ENCODE measurements at places on chromosomes 7 and 10. TPM values are rescaled to one million over a fixed set of nuclear protein-coding genes. Genes with fewer than 3 reads are reported as not detected.

Gene AGMO
- 1.1 TPM for total RNA-seq

Gene STEAP4
- total RNA-seq, result 13.2 TPM

DNA sequence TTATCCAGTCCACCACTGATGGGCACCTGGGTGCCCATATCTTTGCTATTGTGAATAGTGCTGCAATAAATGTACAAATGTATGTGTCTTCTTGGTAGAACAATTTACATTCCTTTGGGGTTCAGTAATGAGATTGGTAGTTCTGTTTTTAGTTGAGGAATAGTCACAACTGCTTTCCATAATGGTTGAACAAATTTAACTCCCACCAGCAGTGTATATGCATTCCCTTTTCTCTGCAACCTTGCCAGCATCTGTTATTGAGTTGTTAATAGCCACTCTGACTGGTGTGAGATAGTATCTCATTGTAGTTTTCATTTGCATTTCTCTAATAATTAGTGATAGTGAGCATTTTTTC lies 27.8 kb downstream of the COA1 start:
- no peak for DNase-seq

- no peak for DNase-seq
Measured at GRCh38 chr10:71888623-71889387, 37.8 kb upstream of the PSAP start.

GRCh38 chr10:21649454-21649872 lies 115.4 kb downstream of the MLLT10 start:
- DNase-seq, result no peak

DNA sequence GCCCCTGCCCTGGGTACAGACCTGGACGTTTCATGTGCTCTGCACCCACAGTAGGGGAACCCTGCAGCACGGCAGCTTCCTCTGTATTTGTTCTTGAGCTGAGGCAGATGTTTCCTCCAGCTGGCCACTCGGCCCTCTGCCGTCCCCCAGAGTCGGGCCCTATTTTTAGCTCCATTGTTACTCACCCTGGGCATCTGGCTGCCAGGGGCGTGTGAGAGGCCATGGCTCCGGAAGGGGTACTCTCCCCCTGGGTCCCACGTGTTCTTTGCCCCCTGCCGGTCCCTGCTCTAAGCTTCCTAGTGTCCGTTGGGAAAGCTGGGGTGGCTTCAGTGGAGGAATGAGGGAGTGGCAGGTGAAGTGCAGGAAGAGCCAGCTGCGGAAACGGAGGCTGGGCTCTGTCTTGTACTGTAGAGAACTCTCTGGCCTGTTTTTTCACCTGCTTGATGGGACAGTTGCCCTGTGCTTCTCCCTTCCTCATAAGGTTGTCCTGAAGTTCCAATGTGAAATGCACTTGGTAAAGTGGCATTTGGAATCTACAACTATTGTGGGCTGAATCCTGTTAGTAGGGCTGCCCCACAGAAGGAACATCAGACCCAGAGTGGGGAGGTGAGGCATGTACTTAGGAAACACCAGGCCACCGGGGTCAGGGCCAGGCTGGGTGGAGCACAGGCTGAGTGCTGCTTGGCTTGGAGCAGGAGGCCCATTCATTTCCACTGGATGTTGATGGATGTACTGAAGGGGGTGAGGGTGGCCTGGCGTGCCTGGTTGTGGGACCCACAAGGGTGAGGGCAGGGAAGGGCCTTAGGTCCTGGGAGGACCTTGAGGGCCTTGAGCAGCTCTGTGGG lies 30.6 kb downstream of the PALD1 start:
- no peak for DNase-seq

- no peak for DNase-seq
Measured at GRCh38 chr7:1297017-1297960, 64.6 kb downstream of the UNCX start.

DNA sequence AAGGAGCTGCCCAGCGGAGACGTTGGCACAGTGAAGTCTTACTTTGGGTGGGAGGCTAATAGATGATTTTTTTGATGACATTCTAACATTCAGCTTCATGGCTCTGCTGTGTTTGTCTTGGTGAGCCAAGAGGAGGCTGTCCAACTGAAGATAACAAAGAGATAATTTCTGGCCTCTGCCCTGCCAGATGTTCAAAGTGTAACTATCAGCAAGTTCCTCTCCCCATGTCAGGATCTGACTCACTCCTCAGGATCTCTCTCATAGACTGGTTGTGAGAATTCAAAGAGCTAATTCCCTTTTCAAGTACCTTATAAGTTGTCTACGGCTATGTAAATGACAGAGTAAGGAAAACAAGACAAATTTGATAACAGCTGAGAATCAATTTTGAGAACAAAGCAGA lies 1340.9 kb downstream of the XPNPEP1 start:
- no peak for DNase-seq

DNA sequence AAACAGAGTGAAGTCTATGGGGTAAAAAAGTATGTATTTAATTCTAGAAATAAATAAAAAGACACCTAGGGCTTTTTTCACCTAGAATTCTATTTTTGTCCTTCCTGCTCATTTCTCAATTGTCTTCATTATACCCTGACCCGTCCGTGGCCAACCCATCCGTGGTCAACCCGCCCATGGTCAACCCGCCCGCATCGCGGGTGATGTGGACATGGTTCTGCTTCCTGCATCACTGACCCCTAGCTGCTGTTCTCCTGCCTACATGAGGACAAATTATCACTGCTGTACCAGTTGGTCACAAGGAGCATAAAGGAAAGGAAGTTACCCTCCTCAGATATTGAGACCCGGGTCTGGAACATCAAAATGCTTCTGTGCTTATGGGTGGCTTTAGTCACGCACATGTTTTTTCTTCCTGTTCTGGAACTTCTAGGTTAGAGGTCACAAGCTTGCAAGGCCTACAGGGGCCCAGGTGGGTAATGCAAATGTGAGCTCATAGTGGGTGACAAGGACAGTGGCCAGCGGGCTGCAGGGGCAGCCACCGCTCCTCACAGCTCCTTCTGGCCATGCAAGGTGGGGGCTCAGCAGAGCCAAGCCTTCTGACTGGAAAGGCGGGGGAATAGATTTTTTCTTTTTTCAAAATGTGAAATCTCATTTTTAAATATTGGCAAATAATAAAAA lies 15.5 kb downstream of the CAMK2G start:
- no peak for DNase-seq

Gene FEZF1
- not detected for total RNA-seq

- no peak for DNase-seq
Measured at GRCh38 chr7:158428131-158428836, 159.3 kb downstream of the PTPRN2 start.

- DNase-seq, result no peak
Measured at GRCh38 chr10:132742167-132742836, 43.6 kb downstream of the NKX6-2 start.

DNA sequence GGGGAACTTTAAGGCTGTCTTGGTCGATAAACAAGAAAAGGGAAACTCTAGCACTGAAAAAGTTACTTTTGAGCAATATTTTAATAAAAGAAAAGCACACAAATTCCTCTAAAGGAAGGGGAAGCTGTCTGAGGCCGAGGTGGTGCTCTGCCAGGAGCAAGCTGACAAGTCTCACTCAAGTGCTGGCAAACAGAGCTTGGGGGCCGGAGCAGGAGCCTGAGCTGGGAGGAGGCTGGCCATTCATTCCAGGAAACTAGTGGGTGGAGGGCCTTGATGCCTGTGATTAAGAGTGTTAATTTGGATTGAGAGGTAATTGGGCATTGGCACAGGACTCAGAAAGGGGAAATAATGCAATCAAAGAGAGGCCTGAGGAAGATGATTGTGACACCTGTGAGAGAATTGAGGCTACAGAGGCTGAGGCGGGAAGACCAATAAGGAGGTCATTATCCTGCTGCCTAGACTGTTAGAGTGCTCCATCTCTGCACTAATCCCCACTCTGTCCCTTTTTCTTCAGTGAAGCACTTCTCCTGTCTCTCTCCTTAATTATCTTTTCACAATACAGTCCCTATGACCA lies 154.9 kb upstream of the COL1A2 start:
- no peak for DNase-seq

DNA sequence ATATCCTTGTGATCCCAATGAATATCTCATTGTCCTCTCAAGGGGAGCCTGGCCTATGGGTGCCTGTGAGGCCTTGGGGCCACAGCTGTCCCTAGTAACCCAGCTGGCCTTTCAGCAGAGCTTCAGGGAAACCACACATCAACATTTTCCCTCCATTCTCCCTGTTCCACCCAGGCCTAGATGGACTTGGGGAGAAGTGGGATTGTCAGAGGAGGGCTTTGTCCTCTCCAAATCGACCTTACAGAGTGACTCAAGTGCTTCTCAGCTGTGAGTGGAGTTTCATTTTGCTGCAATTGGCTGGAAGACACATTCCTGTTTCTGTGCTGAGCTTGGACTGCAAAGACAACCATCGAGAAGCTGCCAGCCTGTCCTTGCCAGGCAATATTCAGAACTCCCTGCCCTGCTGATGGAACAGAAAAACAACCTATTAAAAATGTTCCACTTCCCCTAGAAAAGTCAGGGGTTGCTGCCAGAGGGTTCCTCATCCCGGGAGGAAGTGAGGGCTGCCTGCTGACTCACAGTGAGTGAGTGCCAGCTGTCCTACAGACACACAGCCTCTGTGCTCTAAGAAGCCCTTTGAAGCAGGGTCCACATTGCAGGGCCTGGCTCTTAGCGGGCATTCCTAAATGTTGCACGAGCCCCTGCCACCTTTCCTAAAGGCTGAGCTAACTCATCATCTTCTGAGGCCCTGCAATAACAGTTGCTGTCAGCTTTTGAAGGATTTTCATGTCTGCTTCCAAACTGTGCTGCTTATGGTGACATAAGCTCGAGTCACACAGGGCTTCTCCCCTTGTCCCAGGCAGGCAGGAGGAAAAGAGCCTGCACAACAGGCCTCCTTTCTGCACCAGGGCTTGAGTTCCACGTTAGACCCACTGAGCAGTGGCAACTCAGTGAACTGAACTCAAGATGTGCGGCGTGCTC lies 20.5 kb downstream of the STRA8 start:
- DNase-seq, result no peak

- no peak for DNase-seq
Measured at GRCh38 chr7:80440883-80441282, 71.0 kb downstream of the GNAT3 start.

GRCh38 chr7:157683747-157684156 lies 346.9 kb downstream of the DNAJB6 start:
- DNase-seq, result no peak

DNA sequence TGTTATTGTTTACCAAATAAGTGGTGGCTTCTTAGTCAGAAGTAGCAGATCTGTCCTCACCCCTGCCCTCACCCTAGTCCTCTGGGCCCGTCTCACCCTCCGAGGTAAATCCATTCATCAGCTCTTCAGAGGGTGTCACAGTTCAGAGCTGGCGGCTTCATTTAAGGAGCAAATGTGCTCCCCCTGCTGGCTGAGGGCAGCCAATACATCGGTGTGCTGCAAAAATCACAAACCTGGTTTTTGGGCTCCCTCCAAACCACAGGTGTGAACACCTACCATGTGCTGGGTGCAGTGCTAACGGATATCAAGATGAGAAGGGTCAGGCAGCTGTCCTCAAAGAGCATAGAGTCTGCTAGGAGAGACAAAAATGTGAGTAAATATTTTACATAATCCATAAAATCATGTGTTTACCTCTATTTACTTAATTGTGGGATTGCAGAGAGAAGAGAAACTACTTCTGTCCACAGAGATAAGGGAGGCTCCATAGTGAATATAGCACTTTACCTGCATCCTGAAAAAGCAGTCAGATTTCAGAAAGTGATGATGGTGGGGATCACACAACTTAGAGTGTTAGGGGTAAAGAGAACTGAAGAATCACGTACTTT lies 15.5 kb upstream of the CRTAC1 start:
- no peak for DNase-seq

Gene STRIP2
- 4.1 TPM for total RNA-seq

Gene ZNF804B
- total RNA-seq, result 1.2 TPM

Gene TFAM
- total RNA-seq, result 30.8 TPM

DNA sequence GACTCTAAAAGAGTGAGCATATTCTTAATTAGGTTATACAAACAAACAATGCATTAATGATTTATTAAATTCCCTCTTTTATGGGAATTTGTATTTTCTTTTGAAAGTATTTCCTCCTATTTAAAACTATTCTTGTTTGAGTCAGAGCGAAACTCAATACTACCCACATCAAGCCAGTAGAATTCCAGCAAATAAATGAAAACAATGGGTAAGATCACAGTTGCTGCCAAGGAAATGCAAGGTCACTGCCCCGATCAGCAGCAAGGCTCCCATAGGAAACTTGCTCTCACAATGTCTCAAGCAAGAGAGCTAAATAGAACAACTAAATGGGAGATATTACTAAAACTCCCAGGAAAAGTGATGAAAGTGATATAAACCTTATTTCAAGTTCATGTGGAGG lies 206.3 kb downstream of the THSD7A start:
- DNase-seq, result no peak

Gene BRI3
- 20.8 TPM for total RNA-seq

DNA sequence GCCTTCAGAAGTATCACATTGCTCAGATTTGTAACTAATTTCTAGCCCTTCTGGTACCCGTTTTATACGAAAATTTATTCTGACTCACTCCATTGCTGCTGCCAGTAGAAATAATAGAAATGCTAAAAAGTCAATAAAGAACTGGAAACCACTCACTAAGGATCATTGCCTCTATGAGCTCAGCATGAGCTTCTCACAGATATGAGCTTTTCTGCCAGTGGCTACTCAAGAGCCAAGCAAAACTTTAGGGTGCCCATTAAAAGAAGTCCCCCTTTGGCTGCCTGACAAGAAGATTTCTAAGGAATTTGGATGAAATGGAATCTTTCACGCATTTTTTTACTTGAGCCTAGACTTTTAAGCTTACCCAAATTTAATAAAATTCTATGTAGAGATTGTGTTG lies 52.5 kb downstream of the GPR37 start:
- no peak for DNase-seq

Gene SLC25A40
- total RNA-seq, result 40.9 TPM

DNA sequence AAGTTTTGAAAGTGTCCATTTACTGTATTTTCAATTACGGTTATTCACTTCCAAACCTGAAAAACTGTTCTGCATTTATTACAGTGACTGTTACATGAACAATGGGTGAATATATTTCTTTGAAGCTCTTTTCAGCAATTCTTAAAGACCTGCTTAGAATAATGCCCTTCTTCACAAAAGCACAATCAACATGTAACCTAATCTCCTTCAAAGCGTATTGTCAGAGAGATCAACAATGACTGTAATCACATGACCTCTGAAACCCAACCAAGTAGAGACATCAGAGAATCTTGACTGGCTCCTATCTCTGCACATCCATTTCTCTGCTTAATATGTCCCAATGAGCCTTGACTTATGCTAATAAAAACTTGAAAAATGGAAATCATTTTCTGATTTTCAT lies 126.7 kb downstream of the NRCAM start:
- DNase-seq, result no peak
